GM18507 (cell line): ENCODE measurements at places on chromosomes 2 and 18.

- no peak for DNase-seq
Measured at GRCh38 chr2:240170883-240171282, 30.4 kb upstream of the OTOS start.

GRCh38 chr2:10432311-10433181 is 15.6 kb downstream of the ODC1 start:
- DNase-seq = no peak

GRCh38 chr2:7639476-7639875 is 722.3 kb downstream of the RNF144A start:
- no peak for DNase-seq

- DNase-seq = no peak
Measured at GRCh38 chr2:182319556-182320505, 107.0 kb downstream of the PDE1A start.

- DNase-seq = no peak
Measured at GRCh38 chr2:41579806-41580205, 468.0 kb upstream of the PKDCC start.

DNA sequence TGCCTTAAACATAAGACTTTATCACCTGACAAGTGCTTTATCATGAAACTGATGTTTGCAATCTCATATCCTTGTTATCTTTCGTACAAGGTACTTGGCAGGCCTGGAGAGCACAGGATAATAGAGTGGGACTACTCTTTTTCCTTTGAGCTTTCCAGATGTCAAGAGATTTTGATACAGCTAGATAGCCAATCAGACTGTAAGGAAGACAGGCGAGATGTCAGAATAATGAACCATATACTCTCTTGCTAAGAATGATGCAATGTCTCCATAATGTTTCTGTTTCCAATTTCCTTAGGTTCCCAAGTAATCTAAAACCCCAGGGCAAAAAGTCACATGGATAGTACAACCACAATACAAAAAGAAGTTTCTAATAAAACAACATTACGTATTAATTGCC is 313.1 kb downstream of the PDE11A start:
- no peak for DNase-seq

DNA sequence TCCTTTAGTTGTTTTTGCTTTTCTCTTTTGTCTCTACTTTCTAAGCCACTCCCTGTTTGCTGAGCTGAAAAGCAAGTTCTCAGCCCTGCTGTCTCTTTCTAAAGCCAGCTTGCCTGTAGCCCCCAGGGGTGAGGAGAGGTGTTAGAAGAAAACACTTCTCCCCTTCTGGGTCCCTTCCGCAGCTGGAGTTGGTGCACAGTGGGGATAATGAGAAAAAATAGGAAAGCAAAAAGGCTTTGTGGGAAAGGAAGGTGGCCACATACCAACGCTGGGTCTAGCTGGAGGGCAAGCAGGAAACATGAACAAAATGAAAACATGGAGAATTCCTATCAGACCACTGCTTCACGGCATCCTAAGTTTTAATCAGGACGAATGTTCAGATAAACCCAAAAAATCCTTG is 15.5 kb upstream of the SLC20A1 start:
- no peak for DNase-seq

GRCh38 chr2:74836675-74837401 is 2.9 kb downstream of the HK2 start:
- DNase-seq = no peak

DNA sequence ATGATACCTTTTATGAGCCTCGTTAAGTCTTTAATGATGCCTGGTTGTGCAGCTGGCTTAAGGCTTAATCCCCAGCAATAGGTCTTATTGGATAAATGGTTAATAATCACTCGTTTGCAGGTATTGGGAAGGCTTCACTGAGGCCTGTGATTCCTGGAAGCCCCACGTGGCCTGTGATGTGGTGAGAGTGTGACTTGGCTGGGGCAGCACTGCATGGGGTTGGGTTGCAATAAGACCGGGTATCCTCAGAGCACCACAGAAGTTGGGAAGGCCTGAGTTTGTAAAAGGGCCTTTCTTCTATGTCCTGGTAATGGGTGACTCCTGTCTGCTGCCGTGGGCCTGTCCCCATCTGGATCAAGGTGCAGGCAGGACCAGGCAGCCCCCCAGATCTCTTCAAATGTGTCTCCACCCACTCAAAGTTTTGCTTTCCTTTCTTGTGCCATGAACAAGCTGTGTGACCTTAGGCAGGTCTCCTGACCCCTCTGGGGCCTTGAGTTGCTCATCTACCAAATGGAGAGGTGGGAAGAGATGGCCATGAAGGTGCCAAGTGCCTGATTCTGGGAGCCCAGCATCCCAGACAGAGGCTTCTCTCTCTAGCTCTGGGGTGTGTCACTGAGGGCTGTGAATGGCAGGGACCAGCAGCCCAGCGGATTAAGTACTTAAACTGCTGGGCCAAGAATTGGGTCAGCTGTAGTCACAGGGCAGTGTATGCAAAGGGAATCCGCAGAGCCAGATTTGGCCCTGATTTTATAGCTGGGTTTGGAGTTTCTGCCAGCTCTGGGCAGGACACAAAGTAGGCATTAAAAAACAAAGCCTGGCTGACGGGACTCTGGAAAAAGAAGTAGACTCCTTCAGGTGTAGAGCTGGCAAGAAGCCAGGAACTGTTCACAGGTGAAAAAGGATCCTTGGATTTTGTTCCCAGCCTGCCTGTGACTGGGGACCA is 24.4 kb downstream of the LBH start:
- DNase-seq = no peak

GRCh38 chr2:67038195-67038594 is 358.9 kb upstream of the ETAA1 start:
- no peak for DNase-seq

- DNase-seq = no peak
Measured at GRCh38 chr2:55014962-55015939, 35.0 kb downstream of the RTN4 start.

DNA sequence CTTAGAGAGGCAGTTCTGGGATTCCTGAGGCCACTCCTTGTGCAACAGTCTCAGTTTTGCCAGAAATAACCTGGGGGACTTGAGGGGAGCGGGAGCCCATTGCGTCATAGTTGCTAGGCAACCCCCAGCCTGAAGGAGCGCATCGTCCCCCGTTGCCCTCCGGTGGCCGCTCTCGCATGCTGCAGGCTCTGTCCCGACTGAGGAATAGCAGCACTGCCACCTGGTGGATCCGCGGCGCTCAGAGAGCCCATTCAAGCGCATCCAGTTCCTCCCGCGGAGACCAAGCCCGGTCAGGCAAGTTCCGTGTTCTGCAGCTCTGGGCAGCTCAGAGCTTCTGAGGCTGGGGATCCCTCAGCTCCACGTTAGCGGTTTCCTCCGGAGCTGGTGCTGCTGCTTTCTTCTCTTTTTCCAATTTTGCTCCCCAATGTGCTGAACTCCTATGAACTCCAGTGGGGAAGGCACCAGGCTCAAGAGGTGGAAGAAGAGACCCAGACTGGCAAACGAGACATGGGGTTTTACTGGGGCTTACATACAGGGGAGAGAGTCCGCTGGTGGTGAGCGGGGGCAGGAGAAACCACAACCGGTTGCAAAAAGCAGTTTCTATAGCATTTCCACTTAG is 15.1 kb downstream of the SLC4A3 start:
- DNase-seq = peak; percentile 94

GRCh38 chr2:213764849-213765248 is 480.6 kb downstream of the SPAG16 start:
- DNase-seq = no peak

DNA sequence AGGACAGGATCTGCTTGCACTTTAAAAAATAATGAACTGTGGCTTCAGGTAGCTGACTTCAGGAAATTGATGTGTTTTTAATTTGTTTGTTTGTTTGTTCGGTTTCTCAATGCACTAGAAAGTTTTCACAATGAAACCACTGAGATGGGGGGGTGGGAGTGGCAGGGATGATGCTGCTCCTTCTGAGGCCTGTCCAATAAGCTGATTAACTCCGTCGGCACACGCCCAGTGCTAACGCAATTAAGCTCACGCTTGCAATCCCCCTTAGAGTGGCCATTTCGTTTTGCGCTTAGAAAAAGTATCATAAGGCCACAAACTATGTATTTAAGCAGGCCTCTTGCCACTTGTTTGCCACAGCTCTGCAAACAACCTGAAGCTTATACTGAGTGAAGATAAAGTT is 12.5 kb upstream of the GPR39 start:
- no peak for DNase-seq

DNA sequence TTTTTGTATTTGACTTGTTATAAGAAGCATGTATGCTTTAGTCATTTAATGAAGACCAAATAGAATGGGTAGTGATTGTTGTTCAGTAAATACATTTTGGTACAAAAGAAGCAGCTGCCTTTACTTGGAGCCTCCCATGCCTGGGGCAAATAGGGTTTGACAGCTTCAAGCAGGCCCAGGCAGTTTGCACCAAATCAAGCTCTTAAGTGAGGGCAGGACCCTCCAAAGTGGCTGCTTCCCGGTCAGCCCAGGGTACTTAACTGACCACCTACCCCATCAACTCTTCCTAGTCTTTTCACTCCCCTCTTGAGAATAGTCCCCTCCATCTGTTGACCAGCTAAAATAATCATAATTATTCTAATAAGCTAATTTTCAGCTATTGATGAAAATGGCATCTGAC is 5.2 kb downstream of the MAPRE3 start:
- no peak for DNase-seq

GRCh38 chr2:99852956-99853355 is 289.4 kb downstream of the AFF3 start:
- DNase-seq = no peak

DNA sequence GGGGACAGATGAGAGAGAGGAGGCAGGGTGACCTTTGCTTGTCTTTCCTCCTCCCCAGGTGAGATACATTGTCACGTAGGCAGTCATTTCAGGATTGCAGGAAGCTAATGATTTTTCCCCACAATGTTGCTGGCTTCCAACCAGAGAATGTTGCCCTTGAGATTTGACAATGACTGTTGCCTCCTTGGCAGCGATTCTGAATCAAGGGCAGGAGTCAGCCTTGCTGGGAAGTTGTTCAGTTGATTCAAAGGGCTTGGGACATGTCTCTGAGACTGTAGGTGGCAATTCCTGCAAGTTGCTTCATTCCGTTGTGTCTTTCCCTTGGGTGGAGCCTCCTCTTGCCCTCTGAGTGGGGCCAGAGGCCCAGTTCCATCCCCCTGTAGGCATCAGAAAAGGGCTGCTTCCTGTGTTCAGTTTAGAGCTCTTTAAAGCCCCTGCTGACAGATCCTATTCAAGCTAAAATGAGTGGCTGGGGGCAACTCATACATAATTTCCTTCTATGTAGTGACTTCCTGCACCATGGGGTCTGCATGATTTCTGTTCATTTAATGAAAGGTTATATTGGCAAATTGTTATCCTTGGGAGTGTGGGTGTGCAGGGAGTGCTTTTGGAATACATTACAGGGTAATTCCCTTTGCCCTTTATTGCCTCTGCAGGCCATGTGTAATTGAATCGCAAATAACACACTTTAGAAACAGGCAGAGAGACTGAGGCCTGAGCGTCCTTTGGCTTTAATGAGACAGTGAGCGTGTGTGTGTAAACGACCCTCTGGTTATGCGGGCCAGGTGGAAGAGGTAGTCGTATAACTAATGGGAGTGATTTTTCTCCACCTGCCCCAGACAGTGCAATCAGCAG is 52.4 kb downstream of the GPR39 start:
- no peak for DNase-seq

DNA sequence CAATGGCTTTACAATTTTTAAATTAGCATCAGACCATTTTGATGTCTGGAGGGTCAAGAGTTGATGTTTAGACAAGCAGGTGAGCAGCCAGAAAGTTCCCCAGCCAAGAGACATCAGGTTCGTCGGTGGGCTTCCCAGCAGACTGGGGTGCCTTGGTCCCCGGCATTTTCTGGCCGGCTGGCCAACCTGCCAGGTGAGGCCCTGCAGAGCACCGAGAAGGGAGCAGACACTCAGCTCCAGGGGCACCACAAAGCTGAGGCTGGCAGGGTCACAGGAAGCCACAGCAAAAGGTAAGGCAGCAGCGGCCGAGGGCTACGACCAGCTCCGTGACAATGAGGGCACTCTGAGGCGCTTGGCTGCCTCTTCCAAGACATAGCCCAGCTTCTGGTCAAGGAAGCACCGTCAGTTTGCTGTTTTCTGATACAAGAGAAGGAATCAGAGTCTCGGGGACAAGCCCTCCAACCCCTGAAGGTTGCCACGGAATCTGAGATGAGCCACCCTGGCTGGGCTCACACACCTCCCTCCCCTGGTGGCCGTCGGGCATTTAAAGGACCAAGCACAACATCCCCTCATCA is 229.0 kb downstream of the MGAT5 start:
- DNase-seq = no peak
